ENCODE measurements at places on chromosomes 1 and 21.

DNA sequence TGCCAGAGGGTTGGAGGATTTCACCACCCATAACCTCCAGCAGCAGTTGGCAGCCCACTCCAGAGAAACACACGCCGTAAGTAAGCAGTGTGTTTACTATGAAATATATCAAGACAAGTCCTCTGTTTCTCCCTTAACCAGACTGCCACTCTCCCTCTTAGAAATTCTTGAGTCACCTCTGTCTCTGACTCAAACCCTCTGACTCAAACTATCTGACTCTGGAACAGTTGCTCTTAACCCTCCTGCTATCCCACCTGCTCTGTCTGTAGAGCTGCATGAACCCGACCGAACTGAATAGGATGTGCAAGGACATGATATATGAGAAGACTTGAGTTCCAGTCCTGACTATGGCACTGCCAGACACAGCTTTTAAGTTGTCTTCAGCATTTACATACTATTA is 14.1 kb downstream of the INPP5B start:
- no peak for DNase-seq

DNA sequence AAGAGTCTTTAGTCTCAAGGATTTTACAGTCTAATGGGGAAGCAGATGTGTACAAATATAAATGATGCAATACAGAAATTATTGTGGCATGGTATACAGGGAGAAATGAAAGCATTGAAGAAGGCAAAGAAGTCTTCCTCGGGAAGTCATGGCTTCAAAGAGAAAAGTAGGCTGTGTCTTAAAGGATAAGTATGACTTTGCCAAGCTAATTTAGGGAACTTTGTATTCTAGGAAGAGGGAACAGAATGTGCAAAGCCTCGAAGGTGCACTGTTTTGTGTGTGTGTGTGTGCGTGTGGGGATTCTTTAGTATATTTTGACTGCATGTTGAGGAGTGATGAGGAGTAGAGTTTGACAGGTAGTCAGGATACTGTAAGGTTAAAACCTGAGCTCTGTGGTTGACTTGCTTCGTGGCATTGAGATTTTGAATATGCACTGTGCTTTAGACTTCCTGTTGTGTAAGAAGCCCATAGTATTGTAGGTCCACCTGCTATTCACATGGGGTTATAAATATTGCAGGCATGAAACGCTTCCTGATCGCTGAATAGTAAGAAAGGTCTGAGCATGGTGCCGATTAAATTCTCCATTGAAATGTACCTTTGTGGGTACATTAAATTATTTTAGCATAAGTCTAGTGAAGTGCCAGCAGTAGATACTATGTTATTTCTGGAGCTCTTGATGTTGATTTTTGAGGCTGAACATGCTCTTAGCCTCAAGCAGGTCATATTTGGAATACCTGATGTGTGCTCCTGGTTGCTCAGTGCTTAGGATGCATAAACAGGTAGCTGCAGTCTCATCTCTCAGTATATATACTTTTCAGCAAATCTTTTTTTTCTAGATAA is 8.0 kb downstream of the SMAP2 start:
- no peak for DNase-seq

GRCh38 chr1:231612393-231613089 is 14.0 kb upstream of the DISC1 start:
- no peak for DNase-seq

- no peak for DNase-seq
These were observed 15.5 kb upstream of the PSMB2 start for GRCh38 chr1:35656863-35657232.

GRCh38 chr21:32403201-32403777 is 9.2 kb upstream of the EVA1C start:
- DNase-seq = peak; percentile 76

DNA sequence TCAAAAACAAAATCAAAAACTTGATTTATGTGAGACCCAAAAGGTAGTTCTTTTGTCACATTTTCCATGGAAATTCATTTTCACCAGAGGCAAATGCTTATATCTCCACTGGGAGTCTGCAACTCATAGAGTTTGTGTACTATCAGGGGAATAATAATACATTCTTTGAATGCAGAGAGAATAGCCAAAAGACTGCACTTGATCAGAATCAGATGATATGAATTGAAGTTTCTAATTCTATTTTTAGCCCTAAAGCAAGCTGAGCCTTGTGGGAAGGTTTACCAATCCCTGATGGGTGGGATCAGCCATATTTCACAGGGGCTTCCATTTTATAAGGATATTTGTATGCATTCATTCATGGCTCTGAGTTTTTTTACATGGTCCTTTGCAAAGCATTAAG is 49.6 kb downstream of the TSEN15 start:
- DNase-seq = no peak

DNA sequence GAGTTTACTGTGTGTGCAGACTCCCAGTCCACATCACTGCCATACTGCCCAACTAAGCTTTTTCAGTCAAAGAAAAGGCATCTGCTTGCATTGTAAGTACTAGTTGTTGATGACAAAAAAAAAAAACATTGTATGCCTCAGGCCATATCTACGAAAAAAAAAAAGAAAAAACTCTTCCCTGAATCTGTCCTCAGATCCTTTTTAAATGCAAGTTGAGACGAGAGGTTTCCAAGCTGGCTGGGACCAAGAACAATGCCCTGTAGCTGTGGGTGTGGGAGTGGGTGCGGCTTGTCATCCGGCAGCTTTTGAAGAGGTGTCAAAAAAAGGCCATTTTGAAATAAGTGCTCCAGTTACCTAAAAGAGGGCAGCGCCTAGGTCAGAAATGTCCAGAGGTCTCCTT is 29.2 kb upstream of the HHAT start:
- DNase-seq = no peak

Measured in HTR-8/SVneo (cell line).